ENCODE measurements at places on chromosomes 3 and 15.
A peak's percentile ranks its signal among the peaks of the same experiment; 100 is the strongest.

GRCh38 chr3:79018671-79019136 is 749.1 kb downstream of the ROBO1 start:
- DNase-seq = peak; percentile 81

- DNase-seq = no peak
Observed at GRCh38 chr3:38268087-38268486, 2.5 kb downstream of the SLC22A13 start.

GRCh38 chr3:36796881-36797280 is 32.5 kb upstream of the DCLK3 start:
- no peak for DNase-seq

GRCh38 chr3:115982629-115983028 is 359.3 kb downstream of the GAP43 start:
- DNase-seq = no peak

DNA sequence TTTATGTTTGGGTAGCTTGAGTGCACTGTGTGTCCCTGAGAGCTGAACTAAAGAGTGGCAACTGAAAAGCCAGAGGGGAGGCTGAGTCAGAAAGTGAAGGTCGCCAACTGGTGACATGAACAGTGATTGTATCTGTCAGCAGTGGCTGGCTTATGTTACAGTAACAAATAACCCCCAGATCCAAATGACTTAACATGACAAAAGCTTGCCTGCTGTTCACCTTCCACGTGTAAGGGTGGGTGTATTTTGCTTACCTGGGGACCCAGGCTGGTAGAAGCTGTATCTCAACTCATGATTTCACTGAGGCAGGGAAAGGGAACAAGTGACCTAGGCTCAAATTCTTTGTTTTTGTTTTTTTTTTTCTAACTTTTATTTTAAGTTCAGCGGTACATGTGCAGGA is 147.3 kb downstream of the THSD4 start:
- DNase-seq = no peak

GRCh38 chr3:120908030-120908794 is at the start of gene STXBP5L:
STXBP5L (plus strand) TSS chr3:120908205; CDS start chr3:120909579, 1,374 bp downstream.
- no peak for DNase-seq

- no peak for DNase-seq
Observed at GRCh38 chr3:31102196-31102879, 207.9 kb upstream of the GADL1 start.

GRCh38 chr3:27344192-27344591 is 25.0 kb downstream of the NEK10 start:
- DNase-seq = no peak

DNA sequence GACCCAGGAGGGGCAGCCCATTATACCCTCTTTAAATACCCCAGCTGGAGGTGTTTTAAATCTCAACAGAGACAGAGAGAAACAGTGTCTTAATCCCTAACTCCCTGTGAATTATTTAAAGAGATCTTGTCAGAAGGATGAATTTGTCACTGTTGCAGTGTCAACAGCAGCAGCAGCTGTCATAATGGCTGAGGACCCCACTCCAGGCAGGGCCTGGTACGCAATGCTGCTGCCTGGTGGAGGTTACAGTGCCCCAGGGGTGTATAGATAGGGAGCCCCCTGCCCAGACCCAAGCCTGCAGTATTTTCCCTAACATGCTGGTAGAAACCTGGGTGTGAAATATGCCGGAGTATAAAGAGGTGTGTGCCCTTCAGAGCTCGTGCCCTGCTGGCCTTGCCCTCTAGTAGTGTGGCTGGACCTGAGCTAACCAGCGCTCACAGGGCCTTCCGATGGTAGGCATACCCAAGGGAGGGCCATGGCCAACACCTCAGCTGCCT is 143.0 kb downstream of the EPHB1 start:
- DNase-seq = no peak

GRCh38 chr3:132228923-132229322 is 88.3 kb upstream of the ACP3 start:
- no peak for DNase-seq

All from coronary artery (tissue), 2 donors.